Immature natural killer cell (primary cell): ENCODE measurements at places on chromosomes 5 and 9.

GRCh38 chr5:103901885-103902284, 339.3 kb upstream of the NUDT12 start:
- no peak for DNase-seq

GRCh38 chr9:20479419-20480155, 142.7 kb downstream of the MLLT3 start:
- no peak for DNase-seq

- no peak for DNase-seq
Observed at GRCh38 chr9:109715344-109715743, 64.7 kb upstream of the PALM2AKAP2 start.

GRCh38 chr5:61002611-61003355, 57.8 kb downstream of the NDUFAF2 start:
- no peak for DNase-seq

DNA sequence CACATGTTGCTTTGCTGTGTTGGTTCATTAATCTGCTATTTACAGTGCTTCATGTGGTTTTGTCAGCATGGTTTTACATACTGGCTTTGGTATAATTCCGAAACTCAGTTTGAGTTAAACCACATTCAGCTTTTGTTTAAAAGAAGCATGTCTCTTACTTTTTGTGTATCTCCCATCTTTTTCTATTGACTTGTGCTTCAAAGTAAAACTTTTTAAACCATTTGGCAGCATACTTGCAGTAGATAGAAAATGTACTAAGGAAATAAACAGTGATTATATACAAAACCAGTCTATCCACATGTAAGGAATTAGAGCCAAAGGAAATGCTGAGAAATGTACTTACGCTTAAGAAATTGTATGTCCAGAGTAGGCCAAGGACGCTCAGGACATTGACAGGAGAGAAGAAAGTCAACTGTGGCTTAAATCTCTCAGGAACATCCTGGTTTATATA, 286.9 kb downstream of the ARHGEF28 start:
- DNase-seq, result no peak

DNA sequence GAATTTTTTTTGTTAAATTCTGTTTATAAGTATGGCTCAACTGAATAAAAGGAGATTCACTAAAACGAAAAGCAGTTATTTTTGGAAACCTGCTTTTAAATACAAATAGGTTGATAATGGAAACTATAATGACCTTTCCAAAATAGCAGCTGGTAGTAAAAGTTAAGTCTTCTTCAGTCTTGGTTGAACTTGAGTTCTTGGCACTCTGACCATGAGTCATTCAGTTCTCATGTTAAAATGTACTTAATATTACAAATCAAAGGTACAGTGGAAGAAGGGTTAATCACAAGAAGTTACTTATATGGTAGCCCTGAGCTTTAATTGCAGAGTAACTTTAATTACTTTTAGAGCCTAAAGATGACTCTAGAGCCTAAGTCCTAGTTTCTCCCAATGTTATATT, 62.1 kb downstream of the KLF9 start:
- no peak for DNase-seq

GRCh38 chr5:16192311-16192710, 12.7 kb upstream of the MARCHF11 start:
- DNase-seq, result no peak

DNA sequence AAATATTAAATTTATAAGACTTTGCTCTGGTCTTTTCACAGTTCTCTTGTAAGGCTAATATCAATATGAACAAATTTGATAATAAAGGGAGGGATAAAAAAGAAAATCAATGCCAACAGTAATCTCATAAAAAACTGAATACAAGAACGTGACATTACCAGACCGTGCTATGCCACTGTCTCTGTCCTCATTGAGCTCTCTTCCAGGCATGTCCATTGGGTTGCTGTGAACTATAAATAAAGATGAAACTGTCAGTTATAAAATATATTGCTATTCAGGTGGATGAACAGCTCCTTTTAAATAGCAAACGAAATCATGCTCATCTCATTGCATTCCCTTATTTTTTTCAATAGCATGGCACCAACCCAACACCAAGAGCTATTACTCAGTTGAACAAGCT, 74.0 kb upstream of the RAPGEF6 start:
- DNase-seq, result no peak

DNA sequence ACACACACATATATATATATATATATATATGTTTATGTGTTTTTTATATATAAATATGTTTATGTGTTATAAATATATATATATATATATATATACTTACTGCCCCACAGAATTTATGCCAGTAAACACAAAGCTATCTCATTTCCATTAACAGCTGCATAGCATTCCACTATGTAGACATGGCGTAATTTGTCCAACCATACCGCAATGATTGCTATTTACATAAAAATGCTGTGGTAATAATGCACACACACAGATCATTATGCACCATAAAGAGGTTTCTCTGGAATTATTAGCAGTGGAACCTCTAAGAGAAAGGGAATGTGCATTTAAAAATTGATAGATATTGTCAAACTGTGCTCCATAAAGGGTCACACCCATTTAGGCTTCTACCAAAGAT, 150.1 kb downstream of the CEP120 start:
- DNase-seq, result no peak

DNA sequence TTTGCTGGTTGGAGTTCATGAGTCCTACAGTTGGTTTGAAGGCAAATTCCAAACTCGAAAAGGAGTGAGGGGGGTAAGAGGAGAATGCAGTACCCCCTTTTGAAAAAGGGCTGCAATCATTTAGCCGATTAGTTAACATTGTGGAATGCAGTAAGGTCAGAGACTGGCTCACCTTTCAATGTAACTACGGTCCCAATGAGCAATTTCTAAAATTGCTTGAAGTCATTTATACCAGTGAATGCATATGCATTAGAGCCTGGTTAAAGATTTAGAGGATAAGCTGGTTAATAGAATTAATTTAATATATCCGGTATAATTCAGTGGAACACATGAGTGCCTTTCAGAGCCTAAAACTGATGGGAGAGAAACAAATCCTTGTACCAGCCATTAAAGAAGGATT, 172.6 kb upstream of the PAPPA start:
- no peak for DNase-seq

GRCh38 chr5:45741110-45741509, 44.9 kb upstream of the HCN1 start:
- DNase-seq, result no peak

DNA sequence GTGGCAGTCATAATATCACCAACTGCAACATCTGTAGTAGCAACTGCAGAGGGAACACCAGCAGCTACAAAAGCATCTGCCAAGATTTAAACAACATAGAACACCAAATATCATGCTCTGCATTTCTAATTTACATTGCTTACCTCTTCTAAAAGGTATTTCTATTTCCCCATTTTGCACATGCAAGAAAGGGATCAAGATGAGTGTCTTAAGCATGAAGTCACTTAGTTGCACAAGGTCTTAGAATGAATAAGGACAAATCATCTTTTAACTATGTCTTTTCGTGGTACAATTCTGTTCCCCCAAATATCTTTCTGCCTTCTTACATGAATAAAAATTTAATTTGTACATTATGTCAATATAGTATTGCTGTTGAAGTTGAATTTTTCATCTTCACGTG, 1746.4 kb downstream of the EFNA5 start:
- no peak for DNase-seq

DNA sequence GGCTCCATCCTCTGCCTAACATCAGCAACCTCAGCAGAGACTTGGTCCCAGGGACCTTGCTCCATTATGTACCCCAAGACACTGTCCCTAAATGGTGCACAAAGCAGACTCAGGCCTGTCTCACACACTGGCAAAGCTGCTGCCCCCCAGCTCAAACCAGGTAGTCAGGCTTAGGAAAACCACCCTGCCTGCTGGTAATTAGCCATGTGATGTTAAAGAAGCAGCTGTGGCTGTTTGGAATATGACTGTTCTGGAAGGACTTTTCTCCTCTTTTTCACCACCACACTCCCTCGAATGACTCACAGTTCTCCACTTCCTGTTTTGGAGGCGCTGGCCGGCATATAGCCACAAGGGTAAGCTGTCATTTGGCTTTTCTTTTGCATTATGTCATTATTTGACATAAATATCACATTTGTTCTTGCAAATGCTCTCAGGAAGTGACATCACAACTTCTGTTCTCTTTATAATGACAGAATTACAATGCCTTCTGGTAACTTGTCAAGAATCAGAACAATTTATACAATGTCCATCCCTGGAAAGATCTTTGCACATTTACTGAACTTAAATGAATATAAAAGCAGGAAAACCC, 113.9 kb downstream of the SUSD1 start:
- peak; percentile 44 for DNase-seq

GRCh38 chr5:157819502-157820115, 39.3 kb downstream of the CLINT1 start:
- no peak for DNase-seq

GRCh38 chr5:30142432-30142831, 1051.1 kb upstream of the CDH6 start:
- no peak for DNase-seq

DNA sequence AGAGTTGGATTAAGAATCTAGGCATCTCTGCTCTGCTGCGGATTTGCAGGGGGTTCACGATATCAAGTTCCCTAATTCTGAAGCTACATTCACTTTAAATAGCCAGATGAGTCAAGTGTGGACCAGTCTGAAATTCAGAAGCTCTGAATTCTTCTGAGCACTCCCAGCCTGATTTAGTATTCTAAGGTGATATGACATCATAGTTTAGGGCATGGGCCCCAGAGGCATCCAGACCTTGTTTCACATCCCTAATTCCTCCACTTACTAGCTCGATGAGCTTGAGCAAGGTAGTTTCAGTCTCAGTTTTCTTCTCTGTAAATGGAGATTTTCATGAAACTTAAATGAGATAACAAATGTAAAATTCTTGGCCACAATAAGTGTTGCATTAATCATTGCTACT, 65.2 kb downstream of the TMEM167A start:
- DNase-seq, result no peak

DNA sequence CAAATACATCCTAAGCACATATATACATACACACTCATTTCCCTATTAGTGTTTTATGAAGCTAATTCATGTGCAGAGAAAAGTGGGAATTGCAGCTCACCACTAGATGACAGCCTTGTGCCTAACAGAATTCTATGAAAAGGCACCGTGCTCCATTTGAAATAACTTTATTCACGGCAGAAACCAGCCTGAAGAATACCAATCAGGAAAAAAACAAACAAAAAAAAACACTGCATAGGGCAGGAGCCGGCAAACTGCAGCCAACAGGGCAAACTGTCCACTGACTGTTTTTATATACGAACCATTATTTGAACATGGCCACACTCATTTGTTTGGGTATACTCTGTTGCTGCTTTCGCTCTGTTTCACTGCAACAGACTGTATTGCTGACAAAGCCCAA, 33.6 kb downstream of the ERMP1 start:
- DNase-seq, result peak; percentile 10

DNA sequence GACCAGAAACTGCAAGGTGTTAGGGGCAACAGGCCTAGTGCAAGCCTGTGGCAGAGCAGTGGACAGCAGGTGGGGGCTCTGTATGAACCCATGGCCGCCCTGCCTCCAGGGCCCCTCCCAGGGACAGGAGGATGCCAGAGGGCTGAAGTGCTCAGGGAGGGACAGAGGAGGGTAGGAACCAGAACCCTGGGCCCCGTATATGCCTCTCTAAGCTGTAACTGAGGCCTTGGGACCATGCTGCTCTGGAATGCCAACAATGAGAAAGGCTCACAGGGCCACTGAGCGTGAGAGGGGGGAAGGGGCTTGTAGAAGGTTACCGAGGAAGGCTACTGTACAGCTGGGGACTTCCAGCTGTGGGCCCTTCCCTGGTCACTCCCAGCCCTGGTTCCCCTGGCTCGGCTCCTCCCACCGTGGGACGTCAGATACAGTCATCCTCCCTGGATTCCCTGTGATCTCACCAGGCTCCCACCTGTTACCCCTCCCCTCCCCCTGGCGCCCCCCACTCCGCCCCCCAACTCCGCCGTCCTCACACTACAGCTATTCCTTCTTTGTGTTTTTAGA, 21.1 kb downstream of the AQP7 start:
- DNase-seq, result no peak

GRCh38 chr5:69024241-69024651, 69.6 kb upstream of the SLC30A5 start:
- no peak for DNase-seq

DNA sequence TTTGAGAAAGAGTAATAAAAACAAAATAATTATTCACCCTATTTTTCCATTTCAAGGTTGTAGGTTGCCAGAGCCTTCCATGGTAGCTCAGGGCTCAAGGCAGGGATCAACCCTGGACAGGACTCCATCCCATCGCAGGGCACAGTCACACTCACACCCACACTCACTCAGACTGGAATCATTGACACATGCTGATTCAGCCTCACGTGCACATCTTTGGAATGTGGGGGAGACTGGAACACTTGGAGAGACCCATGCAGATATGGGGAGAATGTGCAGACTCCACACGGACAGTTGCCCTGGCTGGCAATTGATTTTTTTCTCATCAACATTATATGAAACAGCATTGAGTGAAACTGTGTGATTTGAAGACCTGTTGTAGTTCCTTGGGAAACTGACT, 234.1 kb downstream of the ADGRV1 start:
- no peak for DNase-seq

GRCh38 chr9:98101868-98102273, 17.2 kb downstream of the TRIM14 start:
- DNase-seq, result peak; percentile 90

DNA sequence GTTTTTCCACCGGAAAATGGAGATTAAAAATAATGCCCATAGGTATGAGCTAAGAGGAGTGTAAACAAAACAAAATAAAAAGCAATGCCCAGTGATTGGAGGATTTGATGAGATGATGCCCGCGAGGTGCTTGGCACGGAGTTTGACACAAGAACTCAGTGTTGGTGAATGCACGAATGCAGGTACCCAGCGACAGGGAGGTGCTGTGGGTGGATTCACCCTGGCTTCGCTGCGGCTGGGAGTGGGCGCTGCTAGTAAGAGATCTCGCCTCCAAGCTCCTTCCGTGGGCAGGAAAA, 526 bp upstream of the STXBP1 start:
- no peak for DNase-seq

DNA sequence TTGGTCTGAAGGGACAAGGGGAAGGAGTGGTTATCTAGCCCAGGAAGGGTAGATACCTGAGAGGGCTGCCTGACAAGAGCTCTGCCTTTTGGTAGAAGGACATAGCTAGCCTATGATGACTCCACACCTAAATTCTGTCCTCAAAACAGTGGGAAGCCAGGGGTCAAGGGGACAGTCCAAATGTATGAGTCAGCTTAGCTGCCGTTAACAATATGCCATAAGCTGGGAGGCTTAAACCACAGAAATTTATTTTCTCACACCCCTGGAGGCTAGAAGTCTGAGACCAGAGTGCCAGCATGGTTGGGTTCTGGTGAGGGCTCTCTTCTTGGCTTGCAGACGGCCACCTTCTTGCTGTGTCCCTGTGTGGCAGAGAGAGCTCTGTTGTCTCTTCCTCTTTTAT, 306.4 kb downstream of the NTRK2 start:
- DNase-seq, result no peak

GRCh38 chr9:128912270-128912853, 8.4 kb upstream of the PHYHD1 start:
- no peak for DNase-seq

- DNase-seq, result no peak
Observed at GRCh38 chr9:108374626-108375025, 481.2 kb downstream of the ACTL7B start.

- DNase-seq, result peak; percentile 9
Observed at GRCh38 chr9:98168941-98169488, 23.4 kb downstream of the CORO2A start.
